ENCODE measurements at places on chromosomes 6 and 20.

DNA sequence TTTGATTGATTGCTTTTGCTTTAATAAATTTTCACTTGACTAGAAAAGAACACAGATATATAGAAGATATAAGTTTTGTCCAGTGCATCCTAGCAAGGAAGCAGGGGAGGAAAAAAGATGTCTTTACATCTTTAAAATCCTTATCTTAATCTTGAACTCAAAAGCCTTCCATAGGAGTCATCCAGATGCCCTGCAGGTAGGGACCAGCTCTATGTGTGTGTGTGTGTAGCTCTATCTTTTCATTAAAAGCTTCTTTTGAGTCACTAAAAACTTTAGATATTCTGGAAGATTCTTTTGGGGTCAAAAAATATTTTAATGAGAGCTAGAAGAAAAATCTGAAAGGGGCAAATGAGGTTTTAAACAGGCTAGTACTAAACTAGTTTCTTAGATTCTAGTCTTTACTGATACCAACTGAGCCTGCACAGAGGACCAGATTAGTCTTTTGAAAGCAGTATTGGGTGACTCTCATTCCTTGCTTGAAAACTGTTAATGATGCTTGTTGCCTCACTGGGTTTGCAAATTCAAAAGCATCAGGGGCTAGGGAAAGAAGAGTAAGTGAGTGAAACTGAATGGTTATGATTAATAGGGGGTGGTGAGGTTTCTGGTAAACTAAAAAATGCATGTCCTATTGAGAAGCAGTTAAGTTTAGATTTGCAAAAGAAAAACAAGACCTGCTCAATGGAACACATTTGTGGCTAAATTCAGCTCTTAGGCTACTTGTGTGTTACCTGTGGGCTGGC lies 40.6 kb upstream of the JAG1 start:
- DNase-seq = no peak

DNA sequence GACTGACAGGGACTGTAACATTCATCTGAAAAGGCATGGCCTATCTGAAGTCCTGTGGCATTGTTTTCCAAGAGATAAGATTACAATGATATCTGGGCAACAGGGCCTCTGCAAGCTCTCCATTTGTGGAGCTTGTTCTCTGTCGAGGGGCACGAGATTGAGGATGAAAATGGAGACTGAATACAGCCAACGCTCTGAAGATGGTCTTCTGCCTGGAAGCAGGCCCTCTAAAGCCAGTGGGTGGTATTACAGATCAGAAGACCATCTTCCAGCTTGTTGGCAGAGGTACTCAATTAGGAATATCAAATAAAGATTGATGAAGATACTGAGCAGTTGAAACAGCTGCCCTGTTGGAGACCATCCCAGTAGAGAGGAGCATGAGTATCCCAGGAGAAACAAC lies 288.2 kb downstream of the CENPW start:
- DNase-seq = no peak

GRCh38 chr20:37564388-37565133 lies 36.9 kb upstream of the BLCAP start:
- DNase-seq = peak; percentile 45

DNA sequence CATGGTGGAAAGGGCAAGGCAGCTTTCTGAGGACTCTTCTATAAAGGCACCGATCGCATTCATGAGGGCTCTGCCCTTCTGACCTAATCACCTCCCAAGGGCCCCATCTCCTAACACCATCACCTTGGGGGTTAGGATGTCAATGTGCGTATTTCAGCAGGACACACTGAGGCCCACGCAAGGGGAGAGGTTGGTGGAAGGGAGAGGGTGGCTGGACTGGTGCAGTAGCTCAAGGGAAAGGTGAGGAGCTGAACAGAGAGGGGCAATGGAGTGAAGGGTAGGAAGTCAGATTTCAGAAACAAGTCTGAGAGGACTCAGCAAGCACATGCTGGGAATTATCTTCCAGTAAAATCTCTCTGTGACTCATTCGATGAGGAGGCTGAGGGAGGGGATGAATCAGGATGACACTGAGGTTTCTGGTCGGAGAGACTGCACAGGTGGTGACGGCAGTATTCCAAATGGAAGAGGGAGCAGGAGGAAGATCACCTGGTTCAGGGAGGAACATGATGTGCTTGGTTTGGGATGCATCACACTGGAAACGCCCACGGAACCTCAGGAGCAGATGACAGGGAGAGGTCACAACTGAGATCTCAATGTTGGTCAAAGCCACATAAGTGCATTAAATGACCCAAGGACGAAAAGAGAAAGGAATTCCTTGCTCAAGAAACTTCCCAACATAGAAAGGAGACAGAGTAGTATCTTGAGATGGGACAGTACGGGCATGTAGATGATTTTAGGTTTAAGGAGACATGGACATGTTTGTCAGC lies 67.1 kb downstream of the TFAP2A start:
- no peak for DNase-seq

DNA sequence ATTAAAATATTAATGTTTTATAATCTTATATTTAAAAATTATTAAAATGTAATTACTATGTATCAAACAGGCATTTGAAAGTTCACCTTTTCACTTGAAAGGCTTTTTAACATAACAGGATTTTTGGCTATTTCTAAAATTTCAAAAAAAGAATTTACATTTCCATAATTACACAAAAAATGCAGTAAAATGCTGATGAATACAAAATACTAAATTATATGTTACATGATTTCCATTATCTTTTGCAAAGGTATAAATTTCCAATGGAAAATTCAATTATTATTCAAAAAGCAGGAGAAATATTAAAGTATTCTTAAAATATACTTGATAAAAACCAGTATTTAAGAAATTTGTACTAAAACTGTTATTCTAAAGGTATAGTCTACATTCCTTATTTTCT lies 66.1 kb downstream of the PHIP start:
- DNase-seq = no peak

GRCh38 chr20:10603378-10603777 lies 70.4 kb downstream of the JAG1 start:
- no peak for DNase-seq

DNA sequence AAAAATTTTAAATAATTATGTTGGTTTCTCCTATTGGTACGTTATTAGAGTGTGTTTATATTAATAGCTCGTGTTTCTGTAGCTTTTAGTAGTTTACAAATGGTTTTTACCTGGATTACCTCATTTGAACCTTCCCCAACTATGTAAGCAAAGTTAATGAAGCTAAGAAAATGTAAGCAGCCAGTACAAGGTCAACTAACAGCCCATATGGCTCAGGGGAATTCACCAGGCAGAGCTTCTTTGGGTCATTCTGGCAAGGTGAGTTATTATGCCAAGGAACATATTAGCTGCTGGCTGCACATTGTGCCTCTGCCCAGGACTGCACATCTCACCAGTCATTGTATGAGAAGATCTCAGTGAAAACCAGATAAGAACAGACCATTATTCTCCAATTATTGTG lies 27.0 kb upstream of the MARCKS start:
- no peak for DNase-seq

DNA sequence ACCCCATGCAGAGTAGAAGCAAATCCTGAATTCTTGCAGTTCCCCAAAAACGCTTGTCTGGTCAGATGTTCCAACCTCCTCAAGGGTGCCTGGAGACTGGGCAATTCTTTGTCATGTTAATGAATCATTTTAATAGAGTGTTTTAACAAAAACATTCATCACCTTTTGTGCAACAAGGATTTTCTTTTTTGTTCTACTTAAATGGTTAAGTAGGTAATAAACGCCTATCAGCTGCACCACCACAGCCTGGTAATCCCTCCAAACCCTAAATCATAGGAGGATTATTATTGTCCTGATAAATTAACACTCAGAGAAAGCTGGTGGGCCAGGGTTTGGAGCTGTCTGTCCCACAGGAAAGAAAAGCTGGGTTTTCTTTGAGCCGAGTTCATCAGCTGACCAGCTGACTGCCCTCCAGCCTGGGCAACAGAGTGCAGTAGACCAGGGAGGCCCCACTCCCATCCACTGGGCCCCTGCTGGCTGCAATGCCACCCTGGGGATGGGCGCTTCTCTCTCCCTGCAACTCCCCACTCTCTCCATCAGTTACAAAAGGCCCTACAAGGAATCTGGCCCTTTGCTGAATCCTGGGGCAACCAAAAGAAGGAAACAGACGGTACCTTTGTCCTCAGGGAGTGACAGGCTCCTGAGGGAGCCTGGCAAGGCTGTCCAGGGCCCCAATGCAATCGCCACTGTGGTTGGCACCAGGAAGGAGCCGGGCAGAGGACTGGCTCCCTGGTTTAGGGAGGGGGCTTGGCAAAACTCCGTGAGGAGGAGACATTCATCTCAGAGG lies 23.1 kb upstream of the BMP7 start:
- DNase-seq = no peak

DNA sequence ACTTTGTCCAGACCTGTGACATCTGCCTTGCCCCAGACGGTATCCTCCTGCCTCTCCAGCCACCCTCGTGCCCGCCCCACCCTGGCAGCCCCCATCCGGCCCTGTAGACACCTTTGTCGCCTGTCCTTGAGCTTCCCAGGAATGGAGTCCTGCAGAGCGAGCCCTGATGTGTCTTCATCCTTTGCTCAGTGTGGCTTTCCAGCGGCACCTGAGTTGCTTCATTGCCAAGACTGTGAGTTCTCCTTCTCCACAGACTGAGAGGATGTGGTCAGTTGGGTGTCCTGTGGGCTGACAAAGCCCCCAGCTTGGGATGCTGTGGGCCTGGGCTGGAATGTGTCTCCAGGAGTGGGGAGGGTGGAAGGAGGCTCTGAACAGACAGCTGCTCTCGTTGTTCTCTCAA lies 1.7 kb upstream of the CST4 start:
- no peak for DNase-seq

GRCh38 chr20:39282619-39283092 lies 320.5 kb downstream of the DHX35 start:
- DNase-seq = peak; percentile 44

GRCh38 chr20:51211191-51211590 lies 188.3 kb upstream of the KCNG1 start:
- no peak for DNase-seq

GRCh38 chr6:127192911-127193541 lies 73.6 kb upstream of the RNF146 start:
- DNase-seq = no peak

- no peak for DNase-seq
Measured at GRCh38 chr6:291204-291696, 1.0 kb upstream of the DUSP22 start.
